ENCODE measurements at places on chromosomes 16 and 17.
A peak's percentile ranks its signal among the peaks of the same experiment; 100 is the strongest.

DNA sequence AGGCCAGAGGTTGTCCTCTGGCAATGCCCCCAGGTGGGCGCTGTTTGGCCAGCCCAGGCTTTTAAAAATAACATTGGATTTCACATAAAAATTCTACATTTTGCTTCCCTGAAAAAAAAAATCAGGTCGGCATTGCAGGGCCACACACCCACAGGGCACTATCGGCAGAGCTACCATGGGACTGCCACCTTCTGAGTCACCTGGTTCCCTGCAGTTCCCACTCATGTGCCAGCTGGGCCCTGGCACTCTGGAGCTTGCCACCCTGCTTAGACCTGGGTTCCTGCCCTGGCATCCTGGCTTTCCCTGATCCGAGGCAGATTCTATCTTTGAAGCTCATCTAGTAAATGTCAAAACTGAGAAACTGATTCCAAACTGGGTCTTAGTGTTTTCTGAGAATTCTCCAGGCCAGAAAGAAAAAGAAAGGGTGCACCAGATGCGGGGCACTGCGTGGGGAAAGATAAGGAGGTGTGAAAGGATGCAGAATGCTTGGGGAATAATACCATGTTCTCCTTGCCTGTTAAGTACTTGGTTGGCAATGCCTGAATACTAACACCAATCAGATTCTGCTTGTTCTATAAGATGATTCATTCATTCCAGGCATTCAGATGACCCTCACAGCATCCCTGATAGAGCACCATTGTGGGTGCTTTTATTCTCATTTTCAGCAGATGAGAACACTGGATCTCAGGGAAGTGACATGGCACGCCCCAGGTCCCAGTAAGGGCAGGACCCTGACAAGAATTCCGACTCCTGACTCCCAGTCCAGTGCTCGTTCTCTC is 51.8 kb downstream of the RAI1 start:
- peak; percentile 58 for DNase-seq

DNA sequence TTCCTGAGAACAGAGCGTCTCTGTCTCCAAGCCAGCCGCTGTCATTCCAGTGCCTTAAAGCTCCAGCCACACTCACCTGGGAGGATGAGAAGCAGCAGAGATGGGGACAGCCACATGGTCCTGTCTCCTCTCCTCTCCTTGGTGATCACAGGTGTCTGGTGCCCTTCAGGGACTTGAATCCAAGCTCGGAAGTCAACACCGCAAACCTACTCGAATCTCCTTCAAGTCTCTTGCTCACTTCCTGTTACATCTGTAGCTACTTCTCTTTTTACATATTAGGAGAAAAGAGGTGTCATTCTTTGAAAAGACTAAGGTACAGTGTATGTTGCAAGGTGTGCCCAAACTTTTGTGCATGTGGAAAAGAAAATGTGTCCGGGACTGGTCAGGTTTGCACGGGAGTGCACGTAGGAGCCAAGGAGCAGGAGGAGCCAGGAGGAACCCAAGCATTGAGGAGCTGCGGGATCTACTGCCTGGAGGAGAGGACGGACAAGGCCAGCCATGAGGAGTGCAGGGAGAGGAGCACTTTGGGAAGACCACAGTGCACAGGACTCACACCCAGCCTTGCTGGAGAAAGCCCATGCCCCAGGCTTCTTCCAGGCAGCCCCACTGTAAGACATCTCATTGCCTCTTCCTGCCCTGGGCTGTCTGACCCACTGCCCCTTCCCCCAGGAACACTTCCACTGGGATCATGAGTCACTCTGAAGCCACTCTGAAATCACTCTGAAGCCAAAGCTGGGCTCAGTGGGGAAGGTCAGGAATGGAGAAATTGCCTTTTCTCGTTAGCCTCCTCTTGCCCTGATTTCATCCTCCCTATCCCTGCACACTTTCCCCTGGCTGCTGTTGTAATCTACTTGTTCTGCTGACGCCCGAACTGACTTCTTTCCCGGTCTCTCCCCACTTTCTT is at the start of gene CD300LD:
Gene CD300LD, minus strand, starts transcription at position 197 of the 904 bp plus-strand sequence. Its CDS starts 81 bp downstream, at position 116.
- DNase-seq, result no peak

DNA sequence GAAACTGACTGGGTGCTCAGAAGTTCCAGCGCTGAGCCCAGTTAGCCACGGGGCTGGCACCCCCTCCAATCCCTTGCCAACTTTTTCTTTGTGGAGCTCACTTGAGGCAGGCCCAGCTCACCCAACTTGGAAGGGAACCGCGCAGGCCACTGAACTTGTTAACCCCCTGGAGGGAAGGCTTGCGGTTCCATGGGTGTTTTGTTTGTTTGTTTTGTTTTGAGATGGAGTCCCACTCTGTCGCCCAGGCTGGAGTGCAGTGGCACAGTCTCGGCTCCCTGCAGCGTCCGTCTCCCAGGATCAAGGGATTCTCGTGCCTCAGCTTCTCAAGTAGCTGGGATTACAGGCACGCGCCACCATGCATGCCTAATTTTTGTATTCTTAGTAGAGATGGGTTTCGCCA is 34.1 kb upstream of the NDRG4 start:
- no peak for DNase-seq

DNA sequence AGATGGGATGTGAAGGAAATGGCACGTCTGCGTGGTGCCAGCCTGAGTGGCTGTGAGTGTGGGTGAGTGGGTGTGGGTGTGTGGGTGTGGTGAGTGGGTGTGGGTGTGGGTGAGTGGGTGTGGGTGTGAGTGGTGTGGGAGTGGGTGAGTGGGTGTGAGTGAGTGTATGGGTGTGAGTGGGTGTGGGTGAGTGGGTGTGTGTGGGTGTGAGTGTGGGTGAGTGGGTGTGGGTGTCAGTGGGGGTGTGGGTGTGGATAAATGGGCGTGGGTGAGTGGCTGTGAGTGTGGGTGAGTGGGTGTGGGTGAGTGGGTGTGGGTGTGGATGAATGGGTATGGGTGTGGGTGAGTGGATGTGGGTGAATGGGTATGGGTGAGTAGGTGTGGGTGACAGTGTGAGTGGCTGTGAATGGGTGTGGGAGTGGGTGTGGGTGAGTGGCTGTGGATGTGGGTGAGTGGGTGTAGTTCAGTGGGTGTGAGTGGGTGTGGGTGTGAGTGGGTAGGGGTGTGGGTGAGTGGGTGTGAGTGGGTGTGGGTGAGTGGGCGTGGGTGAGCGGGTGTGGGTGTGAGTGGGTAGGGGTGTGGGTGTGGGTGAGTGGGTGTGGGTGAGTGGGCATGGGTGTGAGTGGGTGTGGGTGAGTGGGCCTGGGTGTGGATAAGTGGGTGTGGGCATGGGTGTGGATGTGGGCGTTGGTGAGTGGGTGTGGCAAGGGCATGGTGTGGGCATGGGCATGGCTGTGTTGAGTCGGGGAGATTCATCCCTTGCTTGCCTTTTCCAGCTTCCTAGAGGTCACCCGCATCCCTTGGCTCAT is 80.8 kb downstream of the ZDHHC7 start:
- DNase-seq, result no peak

GRCh38 chr16:86430814-86431213 is 79.5 kb upstream of the FOXF1 start:
- no peak for DNase-seq

GRCh38 chr16:70602831-70603230 is 43.5 kb upstream of the IL34 start:
- DNase-seq, result no peak

- peak; percentile 65 for DNase-seq
Observed at GRCh38 chr16:86343796-86344585, 166.3 kb upstream of the FOXF1 start.

- DNase-seq, result peak; percentile 38
Observed at GRCh38 chr17:21024024-21024423, 18.8 kb downstream of the USP22 start.

- no peak for DNase-seq
Observed at GRCh38 chr17:11628831-11629230, 30.6 kb downstream of the DNAH9 start.

- no peak for DNase-seq
Observed at GRCh38 chr17:3533752-3534151, 23.9 kb downstream of the TRPV3 start.

- DNase-seq, result peak; percentile 83
Observed at GRCh38 chr17:57463103-57463885, 207.0 kb downstream of the MSI2 start.

GRCh38 chr17:61385577-61386236 is 13.9 kb upstream of the TBX2 start:
- no peak for DNase-seq

GRCh38 chr17:17091276-17091675 is 49.0 kb downstream of the MPRIP start:
- DNase-seq, result no peak

DNA sequence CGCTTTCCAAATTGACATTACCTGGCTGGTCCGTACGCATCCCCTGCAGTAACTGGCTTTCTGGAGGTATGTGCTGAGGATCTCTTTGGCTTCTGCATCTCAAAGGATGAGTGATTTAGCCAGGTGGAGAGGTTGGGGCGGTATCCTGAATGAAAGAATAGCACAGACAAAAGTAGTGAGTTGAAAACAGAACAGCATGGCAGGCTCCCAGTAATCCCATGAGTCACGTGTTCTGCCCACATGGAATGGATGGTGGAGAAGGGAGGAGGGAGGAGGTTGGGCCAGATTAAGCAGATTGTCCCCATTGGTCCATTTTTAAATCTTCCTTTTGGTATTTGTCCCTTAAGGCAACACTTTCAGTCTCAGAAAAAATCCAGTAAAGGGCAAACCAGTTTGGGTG is 176.0 kb downstream of the WWOX start:
- no peak for DNase-seq

GRCh38 chr16:19095654-19096053 is 18.1 kb upstream of the ITPRIPL2 start:
- no peak for DNase-seq

GRCh38 chr17:61583660-61584264 is 7.3 kb downstream of the NACA2 start:
- no peak for DNase-seq

DNA sequence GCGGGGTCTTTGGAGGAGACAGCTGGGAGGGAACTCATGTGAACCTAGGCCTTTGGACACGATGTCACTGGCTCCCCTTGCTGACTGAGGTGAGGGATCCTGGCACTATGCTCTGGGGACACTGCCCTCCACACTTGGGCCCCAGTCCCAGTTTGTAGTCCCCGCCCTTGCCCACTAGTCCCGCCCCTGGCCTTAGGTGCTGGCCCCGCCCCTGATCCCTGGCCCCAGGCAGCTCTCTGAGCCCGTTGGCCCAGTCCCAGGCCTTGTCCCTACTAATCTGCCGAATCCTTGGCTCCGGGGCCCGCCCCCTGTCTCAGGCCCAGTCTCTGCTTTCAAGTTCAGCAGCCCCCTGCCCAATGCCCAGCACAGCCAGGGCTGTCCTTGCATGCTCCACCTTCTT is 61.0 kb downstream of the SMPD3 start:
- no peak for DNase-seq

Data from fibroblast of pulmonary artery (primary cell).